ENCODE measurements at places on chromosomes 12 and 14.

DNA sequence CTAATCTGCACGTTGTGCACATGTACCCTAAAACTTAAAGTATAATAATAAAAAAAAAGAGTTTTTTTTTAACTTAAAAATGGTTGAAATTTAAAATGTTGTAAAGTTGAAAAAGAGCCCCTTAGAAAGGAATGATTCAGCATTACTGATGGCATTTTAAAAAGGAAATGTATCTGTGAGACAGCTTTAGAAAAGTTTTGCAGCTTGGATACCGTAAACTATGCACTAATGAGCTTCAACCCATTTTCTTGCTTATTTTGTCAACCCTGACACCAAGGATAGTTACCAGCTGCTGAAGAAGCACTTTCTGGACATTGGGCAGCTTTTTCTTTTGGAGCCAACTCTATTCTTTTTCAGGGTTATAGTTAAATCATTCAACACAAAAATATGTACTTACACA lies 4.3 kb downstream of the BICD1 start:
- peak; percentile 51 for DNase-seq

- DNase-seq, result no peak
Measured at GRCh38 chr12:6333029-6333428, 8.8 kb downstream of the TNFRSF1A start.

GRCh38 chr14:106185837-106186233 lies 659.5 kb downstream of the TMEM121 start:
- no peak for DNase-seq

DNA sequence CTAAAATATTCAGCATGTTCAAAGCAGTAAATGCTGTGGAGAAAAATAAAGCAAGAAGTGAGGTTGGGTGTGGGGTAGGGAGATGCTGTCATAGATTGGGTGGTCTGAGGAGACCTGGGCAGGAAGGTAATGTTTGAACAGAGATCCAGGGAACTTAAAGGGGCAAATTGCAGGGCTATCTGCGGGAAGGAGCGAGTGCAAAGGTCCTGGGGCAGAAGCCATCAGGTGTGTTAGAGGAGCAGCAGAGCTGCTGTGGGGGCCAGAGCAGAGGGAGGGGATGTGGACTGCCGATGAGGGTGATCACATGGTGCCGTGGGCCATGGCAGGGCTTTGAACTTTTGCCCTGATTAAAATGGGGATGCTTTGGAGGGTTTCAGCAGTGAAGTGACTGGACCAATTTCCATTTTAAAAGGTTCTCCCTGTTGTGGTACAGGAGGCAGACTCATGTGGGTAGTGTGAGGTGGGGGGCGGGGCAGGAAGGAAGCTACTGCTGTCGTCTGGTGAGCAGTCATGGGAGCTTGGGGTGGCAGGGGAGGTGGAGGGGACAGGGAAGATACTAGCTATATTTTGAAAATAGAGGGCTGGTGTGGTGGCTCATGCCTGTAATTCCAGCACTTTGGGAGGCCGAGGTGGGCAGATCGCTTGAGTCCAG lies 145.0 kb downstream of the AACS start:
- no peak for DNase-seq

- no peak for DNase-seq
Measured at GRCh38 chr14:52891800-52892199, 59.0 kb downstream of the FERMT2 start.

DNA sequence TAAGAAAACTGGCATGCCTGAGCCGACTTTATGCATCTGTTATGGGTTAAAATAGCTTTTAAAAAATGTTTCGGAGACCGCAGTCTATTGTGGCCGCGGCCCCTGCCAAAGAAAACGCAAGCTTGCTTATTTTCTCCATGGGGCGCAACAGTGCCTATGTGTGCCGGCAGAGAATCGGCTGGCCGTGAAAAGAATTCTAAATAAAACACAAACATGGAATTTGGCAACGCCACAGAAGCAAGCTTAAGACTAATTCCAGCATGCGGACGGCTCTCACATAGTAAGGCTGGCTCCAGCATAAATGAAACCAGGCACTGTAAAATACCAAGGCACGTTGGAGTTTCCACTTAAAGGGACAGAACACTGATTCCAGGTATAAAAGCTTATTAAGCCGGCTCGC lies 56.7 kb downstream of the BCL11B start:
- peak; percentile 59 for DNase-seq

GRCh38 chr14:74653386-74654138 lies 41.5 kb upstream of the LTBP2 start:
- DNase-seq, result peak; percentile 70

DNA sequence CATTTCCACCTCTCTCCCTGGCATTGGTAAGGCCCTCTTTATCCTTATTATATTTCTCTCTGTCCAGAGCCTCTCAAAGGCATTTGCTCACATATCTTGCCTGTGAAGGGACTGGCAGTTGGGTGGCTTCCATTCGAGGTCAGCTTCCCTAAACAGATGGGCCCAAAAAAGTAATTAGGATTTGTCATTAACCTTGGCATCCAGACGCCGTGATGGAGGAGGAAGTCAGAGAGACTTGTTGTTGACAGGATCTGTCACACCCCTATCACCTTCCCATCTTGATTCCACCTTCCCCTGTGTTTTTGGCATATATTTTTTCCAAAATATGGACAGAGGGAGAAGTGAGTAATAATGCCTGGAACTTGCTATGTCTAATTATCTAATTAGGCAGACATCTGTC lies 54.0 kb upstream of the OAS1 start:
- DNase-seq, result no peak

DNA sequence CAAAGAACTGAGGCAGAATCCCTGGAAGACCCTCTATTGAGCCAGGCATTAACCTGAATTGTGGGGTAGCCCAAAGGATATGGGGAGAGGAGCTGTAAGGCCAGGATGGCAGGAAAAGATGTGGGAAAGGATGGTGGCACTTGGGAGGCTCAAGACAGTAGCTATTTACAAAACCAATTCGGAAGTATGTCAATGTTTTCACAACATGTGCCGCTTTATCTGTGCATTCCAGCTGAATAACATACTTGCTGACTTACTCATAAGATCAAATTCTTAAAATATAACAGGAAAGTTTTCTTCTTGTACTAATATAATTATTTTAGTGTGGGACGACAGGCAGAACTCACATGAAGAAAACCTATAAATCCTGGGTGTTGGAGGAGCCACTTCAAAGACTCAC lies 10.6 kb downstream of the BBS10 start:
- DNase-seq, result peak; percentile 84

DNA sequence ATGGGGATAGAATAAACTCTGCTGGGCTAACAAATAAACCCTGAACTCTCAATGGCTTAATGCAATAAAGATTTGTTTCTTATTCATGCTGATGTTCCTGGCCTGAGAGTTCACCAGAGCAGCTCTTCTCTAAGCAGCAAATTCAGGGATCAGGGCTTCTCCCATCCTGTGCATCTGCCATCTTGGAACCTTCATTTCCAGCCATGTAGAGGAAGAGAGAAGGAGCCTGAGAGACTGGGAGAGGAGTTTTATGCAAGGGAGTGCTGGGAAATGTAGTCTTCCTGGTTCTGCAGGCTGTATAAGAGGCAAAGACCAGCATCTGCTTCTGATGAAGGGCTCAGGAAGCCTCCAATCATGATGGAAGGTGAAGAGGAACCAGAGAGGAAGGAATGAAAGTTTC lies 20.6 kb upstream of the APOLD1 start:
- no peak for DNase-seq

GRCh38 chr12:4939418-4940023 lies 29.8 kb downstream of the KCNA1 start:
- no peak for DNase-seq

DNA sequence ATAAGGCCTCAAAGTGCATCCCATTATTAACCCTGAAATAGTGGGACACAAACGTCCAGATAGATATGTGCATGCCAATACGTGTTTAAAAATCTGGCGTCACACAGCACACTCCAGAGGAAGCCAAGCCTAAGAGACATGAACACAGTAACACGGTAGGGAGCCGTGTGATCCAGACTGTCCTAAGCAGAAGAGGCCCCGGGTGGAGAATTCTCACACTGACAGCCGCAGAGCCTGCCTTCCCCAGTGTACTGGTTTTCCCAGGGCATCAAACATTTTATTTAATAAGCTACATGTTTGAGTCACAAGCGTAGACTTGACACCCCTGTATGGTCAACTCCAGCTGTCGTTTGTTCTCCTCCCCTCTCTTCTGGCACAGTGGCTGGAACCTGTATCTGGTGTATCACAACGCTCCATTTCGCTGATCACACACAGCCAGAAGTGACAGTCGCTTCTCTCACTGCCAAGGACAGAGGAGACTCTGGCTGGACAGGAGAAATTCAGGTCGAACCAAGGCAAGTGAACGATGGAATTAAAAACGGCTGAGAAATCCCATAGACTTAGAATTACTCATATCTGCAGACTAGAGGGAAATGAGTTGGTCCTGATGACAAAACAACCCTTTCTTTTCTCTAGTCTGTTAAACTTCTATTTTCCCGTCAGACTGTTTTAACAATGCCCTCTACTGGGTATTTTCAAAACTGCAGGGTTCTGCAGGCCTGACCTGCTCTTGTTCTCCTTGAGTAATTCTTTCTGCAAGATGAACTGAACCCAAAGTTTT lies 359.9 kb downstream of the RGS6 start:
- DNase-seq, result peak; percentile 65

- peak; percentile 2 for DNase-seq
Measured at GRCh38 chr14:72023128-72024042, 91.2 kb downstream of the RGS6 start.

- DNase-seq, result no peak
Measured at GRCh38 chr12:103498990-103499389, 3.2 kb upstream of the C12orf42 start.

- no peak for DNase-seq
Measured at GRCh38 chr14:91957876-91958313, 10.4 kb upstream of the FBLN5 start.

DNA sequence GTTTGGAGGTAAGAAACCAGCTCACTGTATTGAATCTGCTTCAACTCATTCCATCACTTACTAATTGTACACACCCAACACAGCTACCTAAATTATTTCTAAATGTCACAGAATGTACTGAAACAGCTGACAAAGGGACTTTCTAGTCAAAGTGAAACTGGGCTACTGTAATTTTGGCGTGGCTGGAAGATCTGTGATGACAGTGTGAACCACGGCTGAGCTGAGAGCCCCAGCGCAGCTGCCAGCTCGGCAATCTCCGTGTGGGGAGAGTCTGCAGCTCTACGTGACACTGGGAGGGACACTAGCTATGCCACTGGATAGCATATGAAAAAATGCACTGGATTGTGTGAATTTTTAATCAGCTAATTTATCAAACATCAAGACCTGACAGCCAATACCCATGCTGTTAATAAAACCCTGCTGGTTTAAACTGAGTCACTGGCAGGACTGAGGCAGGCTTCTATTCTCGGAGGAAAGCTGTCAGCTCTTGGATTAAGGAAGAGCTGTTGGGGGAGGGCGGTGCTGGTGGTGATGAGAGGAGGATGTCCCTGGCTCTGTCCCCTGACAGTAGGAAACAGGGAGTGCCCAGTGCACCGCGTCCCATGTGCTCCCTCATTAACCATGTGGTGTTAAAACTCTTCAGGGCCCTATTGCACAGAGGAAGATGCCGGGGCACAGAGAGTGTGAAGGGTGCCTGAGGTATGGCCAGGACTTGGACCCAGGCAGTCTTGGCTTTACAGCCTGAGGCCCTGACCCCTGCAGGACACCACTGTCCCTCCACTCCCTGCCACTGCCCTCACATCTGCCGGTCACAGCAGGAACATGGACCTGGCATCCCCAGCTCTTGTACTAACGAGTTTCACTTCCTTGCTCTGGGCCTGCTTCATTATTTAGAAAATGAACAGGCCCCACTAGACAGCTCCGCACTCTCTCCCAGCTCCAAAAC lies 13.3 kb downstream of the SLC15A4 start:
- peak; percentile 39 for DNase-seq

- no peak for DNase-seq
Measured at GRCh38 chr14:90870950-90871604, 54.8 kb upstream of the TTC7B start.

GRCh38 chr14:55418411-55418810 lies 6.8 kb upstream of the ATG14 start:
- peak; percentile 19 for DNase-seq

DNA sequence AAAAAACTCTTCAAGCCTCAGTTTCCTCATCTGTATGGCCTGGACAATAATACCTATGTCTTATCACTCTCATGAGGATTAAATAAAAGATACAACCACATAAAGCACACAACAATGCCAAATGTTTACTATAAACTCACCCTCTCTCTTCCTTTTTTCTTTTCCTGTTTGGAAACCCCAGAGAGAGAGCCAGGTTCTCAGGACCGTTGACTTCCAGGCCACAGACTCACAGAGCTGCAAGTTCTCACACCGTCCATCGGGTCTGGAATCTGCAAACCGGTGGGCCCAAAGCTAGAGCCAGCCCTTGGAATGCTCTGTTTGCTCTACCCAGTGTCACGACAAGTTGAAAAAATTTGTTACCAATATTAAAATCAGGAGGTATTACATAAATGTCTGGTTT lies 4.6 kb upstream of the CD4 start:
- DNase-seq, result no peak

- DNase-seq, result no peak
Measured at GRCh38 chr12:25364529-25365339, 114.0 kb upstream of the KRAS start.

- no peak for DNase-seq
Measured at GRCh38 chr12:68378872-68379606, 46.9 kb upstream of the MDM1 start.

GRCh38 chr12:123941624-123942237 lies 30.9 kb downstream of the CCDC92 start:
- DNase-seq, result no peak

GRCh38 chr12:52172956-52173355 lies 18.9 kb downstream of the KRT80 start:
- DNase-seq, result no peak

DNA sequence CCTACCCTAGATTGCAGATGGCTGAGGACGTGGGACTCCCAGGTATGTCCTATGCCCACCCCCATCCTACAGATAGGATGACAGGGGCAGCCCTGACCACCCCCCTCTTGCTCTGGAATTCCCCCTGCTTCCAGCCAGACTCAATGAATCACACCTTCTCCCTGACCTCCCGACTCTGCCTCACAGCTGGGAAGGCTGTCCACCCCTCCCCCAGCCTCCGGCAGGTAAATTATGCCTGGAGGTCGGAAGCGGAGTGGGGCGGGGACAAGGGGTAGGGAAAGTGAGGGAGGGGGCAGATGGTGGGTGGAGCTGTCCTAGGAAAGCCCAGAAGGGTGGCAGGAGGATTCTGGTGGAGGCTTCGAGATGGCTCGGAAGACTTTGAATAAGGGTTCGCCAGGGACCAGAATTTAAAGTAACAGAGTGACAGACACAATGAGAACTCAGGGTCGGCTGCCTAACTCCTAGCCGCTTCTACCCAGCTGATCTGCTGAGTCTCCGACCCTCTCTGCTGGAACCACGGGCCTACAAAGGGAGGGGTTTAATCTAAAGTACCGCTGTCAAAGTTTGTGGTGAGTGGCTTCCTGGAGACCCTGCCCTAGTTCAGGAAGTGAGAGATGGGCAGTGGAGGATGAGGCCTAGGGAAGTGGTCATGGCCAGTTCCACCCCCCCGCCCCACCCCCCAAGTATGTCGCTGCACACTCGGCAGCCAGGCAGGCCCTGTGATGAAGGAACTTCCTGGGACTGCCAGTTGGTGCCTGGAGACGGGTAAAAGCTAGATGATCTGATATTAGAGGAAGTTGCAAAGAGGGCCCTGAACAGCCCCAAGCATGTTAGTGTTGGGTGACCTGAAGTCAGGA lies 4.2 kb downstream of the PLEKHG3 start:
- no peak for DNase-seq
